ENCODE measurements at places on chromosomes 13 and 19.

DNA sequence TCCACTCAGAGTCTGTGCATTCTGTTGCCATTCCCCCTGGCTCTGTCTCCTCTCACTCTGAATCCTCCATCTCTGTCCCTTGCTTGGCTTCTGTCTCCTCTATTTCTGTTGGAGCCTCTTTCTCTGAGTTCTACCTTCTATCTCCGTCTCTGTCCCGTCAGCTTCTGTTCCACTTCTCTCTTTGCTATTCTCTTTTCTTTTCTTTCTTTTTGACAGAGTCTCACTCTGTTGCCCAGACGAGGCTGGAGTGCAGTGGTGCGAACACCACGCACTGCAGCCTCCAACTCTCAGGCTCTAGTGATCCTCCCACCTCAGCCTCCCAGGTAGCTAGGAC, 33.8 kb upstream of the LRRC4B start:
- no peak for DNase-seq

DNA sequence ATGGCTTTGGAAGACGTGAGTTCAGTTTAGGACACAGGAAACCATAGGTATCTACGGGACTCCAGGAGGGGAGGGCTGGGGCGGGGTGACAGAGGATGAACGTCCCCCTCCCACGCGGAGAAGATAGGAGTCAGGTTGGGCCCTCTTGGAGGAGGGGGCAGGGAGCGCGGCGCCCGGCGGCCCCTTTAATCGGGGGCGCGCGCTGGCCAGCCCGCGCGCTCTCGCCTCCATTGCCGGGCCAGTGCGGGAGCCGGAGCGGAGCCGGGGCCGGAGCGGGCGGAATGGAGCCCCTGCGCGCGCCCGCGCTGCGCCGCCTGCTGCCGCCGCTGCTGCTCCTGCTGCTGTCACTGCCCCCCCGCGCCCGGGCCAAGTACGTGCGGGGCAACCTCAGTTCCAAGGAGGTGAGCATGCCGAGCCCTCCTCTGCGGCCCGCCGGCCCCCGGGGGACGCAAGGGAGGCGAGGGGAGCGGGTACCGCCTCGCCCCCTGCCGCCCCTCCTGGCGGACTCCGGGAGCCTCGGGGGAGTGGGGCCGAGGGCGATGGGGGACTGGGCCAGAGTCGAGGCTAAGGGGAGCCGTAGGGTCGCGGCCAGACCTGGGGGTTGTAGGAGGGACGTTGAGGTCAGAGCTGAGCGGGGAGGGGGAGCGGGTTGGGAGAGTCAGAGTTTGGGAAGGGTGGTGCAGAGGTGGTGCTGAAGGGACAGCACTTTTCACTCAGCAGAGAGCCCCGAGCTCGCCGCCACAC, at the start of gene TMEM145:
Gene TMEM145, plus strand, starts transcription at position 214 of the 744 bp plus-strand sequence. Its CDS starts 68 bp downstream, at position 282.
- peak; percentile 14 for DNase-seq

- DNase-seq, result no peak
Observed at GRCh38 chr13:106232681-106233080, 302.8 kb downstream of the EFNB2 start.

DNA sequence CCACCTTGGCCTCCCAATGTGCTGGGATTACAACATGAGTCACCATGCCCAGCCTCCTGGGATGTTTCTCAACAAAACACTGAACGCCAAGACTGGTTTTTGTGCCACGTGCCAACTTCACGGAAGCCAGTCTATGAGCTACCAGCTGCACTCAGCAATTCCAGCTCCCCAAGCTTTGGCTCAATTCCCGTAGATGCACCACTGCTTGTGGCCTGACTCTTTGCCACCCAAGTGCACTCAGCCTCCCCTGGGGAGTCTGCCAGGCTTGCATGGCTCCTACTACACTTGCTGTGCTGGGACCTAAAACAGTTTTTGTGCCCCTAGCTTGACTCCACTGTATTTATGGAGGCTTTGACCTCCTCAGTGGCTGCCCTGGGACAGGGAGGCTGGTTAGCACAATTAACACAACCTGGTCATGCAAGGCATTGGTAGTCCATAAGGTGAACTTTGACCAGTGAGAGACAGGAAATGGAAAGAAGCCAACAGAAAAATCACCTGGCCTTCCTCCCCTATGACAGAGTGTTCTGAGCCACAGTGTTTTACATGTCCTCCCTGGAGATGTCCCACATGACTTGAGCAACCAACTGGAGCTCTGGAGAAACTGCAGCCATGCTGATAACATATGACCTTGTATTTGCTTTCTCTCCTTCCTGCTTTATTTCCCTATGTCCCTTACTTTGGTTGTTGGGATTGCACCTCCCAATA, 1173.1 kb downstream of the UQCRFS1 start:
- DNase-seq, result no peak

DNA sequence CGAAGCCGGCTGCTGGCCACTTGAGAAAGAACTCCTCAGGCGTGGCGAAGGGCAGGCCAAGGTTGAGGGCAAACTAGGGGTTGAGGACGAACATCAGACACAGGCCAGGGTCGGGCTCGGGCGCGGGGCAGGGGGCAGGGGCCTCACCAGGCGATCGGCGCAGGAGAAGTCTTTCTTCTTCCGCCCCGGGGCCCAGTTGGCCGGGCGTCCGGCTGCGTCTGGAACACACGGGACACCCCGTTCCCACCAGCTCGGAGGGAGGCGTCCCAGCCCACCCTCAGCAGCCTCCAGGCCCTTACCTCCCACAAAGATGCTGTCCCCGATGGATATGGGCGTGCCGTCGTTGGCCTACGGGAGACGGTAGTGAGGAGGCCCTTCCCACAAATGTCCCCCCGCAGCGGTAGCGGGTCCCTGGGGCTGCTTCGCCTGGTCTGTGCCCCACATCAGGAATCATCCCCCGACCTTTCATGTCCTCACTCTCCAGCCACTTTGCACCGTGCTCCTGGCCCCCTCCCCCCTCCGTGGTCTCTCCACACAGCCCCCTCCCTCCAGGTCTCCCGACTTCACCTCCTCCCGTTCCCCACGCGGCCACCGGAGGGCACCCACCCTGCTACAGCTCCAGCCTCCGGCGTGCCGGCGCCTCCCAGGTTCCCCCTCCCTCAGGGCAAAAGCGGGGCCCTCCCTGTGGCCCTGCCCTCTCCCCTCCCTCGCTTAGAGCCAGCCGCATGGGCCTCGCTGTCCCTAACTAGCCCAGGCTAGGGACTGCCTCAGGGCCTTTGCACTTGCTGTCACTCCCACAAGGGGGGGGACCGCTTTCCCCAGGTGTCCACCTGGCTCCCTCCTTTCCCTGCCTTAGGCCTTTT, 4.8 kb downstream of the PNKP start:
- DNase-seq, result no peak
